NCI-H446 treated with DMSO at 0.1 percent for 48 hours (cell line): ENCODE measurements at places on chromosomes 16 and 17.

DNA sequence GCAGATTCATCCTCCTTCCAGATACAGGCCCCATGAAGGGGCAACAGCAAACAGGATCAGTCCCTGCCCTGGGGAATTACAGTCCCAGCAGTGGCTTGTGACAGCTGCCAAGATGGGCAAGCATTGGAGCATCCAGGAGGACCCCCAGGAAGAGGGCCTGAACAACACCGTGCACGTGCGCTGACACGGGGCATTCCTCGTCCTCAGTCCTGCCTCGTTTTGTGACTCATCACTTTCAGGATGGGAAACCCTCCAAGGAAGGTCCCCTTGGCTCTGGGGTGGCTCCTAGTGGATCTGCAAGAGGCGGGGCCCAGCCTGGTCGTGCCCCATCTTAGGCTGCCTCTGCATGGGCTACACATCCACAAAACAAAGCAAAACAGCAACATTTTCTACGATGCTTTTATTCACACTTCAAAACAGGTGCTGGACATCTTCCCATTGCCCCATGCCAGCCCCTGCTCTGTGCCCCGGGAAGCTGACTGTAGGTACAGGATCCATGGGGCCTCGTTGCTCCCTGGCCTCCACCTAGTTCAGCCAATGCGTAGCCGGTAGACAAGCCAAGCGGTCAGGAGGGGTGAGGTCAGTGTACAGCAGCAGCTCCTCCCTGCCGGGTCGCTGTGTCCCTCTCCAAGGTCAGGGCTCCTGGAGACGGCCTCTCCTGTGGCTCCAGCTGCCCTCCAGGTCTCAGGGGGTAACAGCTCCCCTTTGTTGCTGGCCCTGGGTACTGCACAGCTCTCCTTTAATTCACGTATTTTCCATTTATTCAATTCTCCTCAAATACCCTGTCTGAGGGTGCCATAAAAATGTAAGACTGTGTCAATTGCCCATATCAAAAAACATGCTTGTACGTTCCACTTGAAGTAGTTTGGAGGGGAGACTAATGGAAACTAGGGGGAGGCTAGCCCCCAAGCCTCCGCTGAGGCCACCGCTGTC lies 32.2 kb downstream of the ACTG1 start:
- peak; percentile 63 for DNase-seq

GRCh38 chr16:70254180-70254964 lies 2.6 kb upstream of the EXOSC6 start:
- no peak for DNase-seq

DNA sequence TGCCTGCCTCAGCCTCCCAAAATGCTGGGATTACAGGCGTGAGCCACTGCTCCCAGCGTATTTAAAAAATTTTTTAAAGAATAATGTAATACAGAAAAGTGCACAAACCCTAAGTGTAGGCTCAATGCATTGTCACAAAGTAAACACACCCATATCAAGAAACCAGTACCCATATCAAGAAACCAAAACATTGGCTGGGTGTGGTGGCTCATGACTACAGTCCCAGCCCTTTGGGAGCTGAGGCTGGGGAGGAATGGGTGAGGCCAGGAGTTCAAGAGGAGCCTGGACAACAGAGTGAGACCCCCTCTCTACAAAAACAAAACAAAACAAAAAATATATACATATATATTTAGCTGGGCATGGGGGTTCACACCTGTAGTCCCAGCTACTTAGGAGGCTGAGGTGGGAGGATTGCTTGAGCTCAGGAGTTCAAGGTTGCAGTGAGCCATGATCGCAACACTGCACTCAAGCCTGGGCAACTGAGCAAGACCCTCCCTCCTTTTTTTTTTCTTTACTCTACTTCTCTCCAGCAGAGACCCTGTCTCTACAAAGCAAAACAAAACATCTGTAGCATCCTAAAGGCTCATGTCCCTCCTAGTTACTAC lies 9.3 kb upstream of the PRR14 start:
- no peak for DNase-seq

- DNase-seq: no peak
These were observed 480.0 kb downstream of the TOX3 start for GRCh38 chr16:52066962-52067361.

DNA sequence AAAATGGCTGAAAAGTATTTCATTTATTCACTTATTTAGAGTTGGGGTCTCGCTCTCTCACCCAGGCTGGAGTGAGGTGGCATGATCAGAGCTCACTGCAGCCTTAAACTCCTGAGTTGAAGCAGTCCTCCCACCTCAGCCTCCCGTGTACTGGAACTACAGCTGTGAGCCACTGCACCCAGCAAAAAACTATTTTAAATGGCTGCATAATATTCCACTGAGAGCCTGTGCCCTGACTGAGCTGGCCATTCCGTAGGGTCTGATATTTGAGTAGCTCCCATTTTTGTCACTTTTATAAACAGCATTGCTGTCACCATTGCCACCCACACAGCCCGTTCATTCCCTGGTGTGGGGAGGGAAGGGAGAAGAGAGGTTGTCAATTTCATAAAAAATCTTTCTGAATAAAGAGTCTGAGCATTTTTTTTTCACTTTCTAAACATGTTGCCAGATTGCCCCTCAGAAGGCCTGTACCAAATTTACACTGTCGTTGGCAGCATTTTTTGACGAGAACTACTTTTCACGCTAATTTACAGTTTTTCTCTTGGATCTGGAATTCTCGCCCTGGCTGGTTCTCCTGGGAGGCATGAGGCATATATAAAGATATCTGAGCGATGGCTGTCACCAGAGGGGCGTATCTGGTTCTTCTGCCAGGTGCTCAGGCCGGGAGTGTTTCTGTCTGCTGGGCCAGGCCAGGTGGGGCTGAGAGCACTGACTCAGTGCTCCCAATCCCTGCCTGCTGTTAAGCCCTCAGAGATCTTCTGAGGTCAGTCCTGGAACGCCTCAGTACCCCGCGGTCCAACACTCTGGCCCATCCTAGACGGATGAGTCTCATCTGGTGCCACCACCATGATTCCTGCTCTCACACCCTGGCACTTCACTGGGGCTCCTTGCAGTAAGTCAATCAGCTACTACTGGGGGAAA lies 7.2 kb upstream of the KIFC3 start:
- DNase-seq: no peak

GRCh38 chr16:878072-878784 lies 77.7 kb upstream of the GNG13 start:
- no peak for DNase-seq

DNA sequence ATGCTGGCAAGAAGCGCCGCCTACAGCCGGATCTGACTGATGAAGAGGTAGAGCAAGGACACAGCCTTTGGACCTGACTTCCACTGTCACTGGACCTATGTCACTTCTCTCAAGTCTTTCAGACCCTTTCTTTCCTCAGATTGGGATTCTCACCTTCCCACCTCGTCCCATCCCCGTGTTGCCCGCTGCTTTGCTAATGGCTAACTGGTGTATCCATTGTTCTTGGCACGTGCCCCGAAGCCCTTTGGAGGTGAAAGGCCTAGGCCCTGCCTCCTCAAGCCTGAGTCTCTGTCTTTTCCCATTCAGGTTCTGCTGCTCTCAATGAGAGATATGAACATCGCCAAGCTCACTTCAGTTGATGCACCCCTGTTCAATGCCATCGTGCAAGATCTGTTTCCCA lies 53.3 kb upstream of the KDM6B start:
- no peak for DNase-seq

DNA sequence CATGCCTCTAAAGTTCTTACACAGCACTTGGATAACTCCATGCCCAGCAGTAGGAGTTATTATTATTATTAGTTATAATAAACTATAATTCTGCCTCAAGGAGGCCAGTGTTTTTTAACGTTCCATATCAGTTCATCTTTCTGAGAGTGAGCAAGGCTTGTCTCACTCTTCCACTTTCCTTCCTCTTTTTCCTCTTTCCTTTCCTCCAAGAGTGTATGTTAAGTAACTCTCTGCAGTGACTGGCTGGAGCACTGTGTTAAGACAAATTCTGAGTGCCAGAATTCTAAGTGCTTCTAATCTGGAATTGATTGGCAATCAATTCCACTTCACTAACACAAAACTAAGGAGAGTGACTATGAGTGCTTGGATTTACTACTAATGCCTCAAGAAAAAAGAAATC lies 16.4 kb downstream of the CLEC19A start:
- no peak for DNase-seq

GRCh38 chr16:87186446-87186845 lies 130.7 kb downstream of the C16orf95 start:
- no peak for DNase-seq

GRCh38 chr16:4142268-4142667 lies 26.0 kb upstream of the ADCY9 start:
- DNase-seq: no peak

- no peak for DNase-seq
These were observed 150.3 kb upstream of the KCNJ18 start for GRCh38 chr17:21542070-21542469.

DNA sequence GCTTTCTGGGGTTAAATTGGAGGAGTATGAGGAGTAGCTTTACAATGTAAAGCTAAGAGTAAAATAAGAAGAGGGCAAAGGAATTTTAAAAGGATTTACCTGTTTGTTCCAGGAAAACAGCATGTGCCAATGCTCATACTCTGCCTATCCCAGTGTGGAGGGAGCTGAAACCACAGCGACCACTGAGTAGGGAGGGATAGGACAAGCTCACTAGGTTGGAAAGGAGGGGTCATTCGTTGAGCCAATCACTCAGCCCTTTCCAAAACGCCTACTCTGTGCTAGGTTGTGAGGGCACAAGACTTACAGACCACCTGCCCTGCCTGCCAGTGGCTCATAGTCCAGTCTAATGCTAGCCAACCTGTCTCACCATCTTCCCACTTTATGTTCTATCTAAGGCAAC lies 1.1 kb upstream of the DNAJC7 start:
- no peak for DNase-seq

- no peak for DNase-seq
These were observed 64.0 kb upstream of the FOXF1 start for GRCh38 chr16:86446279-86446678.

- no peak for DNase-seq
These were observed 57.1 kb downstream of the BRIP1 start for GRCh38 chr17:61806081-61806828.

DNA sequence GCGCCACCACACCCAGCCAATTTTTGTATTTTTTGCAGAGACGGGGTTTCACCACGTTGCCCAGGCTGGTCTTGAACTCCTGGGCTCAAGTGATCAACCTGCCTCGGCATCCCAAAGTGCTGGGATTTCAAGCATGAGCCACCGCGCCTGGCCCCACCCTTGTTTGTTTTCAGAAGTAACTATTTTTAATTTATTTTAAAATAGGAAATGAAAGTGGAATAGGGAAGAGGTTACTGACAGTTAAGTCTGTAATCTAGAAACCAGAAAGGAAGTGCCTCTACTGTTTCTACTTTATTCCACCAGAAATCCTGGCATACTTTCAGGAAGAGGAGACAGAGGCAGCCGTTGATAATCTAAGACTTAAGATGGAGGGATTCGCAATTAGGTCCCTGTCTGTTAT lies 225.6 kb downstream of the TANC2 start:
- DNase-seq: no peak

GRCh38 chr17:77887464-77888241 lies 70.8 kb upstream of the TNRC6C start:
- DNase-seq: no peak

DNA sequence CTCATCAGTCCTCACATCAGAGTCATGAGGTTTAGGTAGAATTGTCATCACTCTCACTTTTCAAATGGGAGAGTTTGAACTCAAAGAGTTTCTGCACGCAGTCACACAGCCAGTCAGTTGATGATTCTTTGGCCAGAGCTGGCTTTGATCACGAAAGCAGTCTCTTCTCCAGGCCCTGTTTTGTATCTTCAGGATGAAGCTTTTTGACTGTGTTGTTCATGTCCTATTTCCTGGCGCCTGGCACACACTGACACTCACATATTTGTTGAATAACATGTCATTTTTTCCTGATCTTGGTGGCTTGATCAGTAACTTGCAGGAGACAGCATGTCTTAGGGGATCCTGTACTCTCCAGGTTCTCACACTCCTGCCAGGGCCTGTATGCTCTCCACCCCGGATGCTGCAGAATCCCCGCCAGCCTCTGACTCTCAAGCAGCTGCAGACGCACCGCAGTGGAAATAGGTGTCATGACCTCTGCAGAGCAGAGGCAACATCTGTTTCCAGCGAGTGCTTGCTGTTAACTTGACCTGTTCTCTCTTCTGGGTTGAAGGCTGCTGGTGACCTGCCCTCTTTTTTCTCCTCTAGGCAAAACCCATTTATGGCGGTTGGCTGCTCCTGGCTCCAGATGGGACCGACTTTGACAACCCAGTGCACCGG lies 33.0 kb downstream of the MPRIP start:
- DNase-seq: no peak

- DNase-seq: no peak
These were observed 35.8 kb downstream of the AMFR start for GRCh38 chr16:56389554-56389953.

GRCh38 chr17:82104797-82105416 lies 6.9 kb upstream of the FASN start:
- no peak for DNase-seq

- no peak for DNase-seq
These were observed 59.7 kb downstream of the GRIN2A start for GRCh38 chr16:10122546-10122945.

GRCh38 chr17:61201211-61201610 lies 198.4 kb upstream of the TBX2 start:
- DNase-seq: no peak

GRCh38 chr17:81200695-81201580 lies 21.8 kb downstream of the CEP131 start:
- no peak for DNase-seq

DNA sequence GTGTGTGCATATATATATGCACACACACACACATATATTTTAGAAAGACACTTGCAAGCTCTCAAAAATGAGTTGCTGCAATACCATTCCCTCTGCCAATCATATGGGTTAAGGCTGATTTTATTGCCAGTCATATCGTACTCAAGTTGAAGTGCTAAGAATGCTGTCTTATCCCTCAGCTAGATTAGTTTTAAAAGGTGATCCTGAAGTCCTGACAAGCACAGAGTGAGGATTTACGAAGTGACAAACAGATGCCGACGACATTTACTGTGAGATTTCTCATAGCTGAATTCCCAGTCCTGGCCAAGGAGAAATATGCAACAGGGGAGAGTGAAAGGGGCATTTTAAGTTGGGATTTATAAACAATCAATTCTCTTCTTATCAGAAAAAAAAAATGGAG lies 126.2 kb upstream of the RBFOX1 start:
- no peak for DNase-seq

- DNase-seq: no peak
These were observed 38.3 kb downstream of the REXO5 start for GRCh38 chr16:20844588-20844987.

DNA sequence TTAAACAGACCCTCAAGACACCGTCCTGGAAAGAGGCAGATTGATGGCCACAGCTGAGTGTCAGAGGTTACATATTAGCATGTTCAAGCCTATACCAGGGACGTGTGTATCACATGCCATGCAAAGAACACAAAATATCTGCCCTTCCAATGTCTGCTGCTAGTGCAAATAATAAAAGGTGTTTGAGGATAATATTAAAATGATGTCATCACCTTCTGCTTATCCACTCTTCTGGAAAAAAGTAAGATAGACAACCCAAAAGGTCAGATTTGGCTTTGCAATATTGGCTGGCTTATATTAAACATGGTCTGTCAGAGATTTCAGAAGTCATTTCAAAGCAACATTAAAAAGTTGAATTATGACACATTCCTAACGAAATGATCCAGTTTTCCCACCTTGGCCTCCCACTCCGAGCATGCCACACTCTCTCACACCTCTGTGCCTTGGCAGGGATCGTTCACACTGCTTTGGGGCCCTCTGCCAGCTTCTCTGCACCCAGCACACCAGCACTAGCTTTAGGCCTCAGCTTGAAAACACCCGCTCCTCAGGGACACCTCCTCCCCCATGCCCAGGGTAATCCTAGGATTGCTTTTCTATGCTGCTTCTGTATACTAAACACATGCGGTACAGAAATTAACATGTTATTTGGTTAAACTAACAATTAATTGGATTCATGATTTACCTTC lies 248.2 kb downstream of the NTN1 start:
- DNase-seq: no peak

GRCh38 chr17:75845058-75845711 lies 981 bp upstream of the UNC13D start:
- no peak for DNase-seq
